ENCODE measurements at places on chromosomes 3 and 15. TPM values are rescaled to one million over a fixed set of nuclear protein-coding genes. Genes with fewer than 3 reads are reported as not detected.

- DNase-seq = no peak
These were observed 61.9 kb downstream of the TRPM7 start for GRCh38 chr15:50624616-50625168.

DNA sequence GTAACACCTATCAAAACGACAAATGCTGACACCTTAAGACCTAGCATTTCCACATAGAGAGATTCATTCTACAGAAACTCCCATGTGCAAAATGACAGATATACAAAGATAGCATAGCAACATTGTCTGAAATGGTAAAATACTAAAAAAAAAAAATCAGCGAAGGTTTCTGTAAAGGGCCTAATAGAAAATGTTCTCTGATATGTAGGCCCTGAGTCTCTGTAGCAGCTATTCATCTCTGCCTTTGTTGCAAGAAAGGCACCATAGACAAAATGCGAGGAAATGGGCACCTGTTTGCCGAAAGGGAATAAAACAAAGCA, 631 bp upstream of the MFGE8 start:
- no peak for DNase-seq

DNA sequence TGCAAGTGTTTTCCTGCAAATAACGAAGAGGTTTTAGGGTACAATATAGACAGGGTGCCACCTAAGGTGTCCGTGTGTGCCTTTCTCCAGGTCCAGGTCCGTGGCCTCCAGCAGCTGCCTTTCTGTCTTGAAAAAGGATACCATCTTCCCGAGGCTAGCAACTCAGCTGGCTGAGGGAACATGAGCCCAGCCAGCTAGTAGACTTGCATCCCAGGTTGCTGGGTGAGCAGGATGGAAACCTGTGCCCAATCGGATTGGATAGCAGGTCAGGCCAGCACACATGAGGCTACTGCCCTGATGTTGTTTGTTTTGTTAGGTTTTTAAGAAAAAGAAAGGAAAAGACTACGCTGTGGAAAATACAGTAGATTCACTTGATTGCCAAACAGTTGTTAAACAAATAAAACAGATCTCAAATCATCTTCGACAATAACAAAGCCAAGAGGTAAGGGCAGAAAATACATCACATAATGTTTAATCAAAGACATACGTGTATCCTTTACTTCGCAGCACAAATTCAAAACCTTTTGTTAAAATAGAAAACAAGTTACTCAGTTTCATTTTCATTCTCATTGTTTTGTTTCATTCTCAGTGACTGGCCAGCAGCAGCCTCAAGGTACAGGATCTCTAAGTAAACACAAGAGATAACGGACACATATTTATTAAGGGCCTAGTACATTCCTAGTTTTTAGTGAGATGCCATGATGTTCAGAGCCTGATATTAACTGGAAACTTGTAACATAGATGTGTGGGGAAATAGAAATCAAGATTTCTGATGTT, 661.2 kb upstream of the NR2F2 start:
- no peak for DNase-seq

Gene EFHB
- 0.71 TPM for total RNA-seq

- no peak for DNase-seq
These were observed 1091.9 kb downstream of the NSUN3 start for GRCh38 chr3:95154766-95155165.

GRCh38 chr3:153469162-153469561, 307.1 kb downstream of the RAP2B start:
- no peak for DNase-seq

DNA sequence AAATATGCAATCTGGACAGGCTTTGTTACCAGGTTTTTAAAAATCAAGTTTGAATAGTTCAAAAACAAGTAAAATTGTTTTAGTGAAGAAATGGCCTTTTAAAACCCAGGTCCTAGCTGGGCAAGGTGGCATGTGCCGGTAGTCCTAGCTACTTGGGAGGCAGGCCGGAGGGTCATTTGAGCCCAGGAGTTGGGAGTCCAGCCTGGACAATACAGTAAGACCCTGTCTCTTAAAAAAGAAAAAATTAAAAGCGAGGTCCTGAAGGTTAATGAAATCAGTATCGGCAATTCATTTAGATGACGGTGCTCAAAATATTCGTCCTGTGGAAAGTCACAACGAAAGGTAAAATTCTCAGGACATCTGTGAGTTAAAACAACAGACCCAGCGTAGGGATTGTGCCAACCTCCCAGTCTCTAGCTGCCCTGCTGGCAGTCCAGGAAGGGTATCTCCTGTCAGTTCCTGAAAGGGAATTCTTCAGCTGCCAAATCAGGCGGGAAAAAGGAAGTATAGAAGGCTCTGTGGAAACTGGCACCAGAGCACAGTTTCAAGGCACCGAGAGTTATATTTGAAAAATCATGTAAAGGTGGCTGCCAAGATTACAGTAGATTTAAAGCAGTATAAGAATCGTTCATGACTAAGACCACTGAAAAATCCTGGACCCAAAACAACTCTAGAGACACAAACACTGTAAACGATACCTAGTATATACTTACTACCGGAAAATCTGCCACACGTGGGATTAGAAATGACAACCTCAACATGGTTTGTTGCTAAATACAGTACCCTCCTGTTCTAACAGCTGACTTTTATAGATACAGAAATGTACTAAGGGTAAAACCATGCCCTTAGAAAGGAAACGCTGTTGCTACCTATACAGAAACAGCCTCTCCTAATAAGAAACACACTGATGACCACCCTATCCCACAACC, 1.2 kb upstream of the ABHD17C start:
- no peak for DNase-seq

Gene TGM4
- not detected for total RNA-seq

GRCh38 chr15:31216215-31216911, 110.3 kb upstream of the KLF13 start:
- DNase-seq = no peak

All from type B pancreatic cell (in vitro differentiated cells).